Common myeloid progenitor, CD34-positive (primary cell): ENCODE measurements at places on chromosomes 1 and 21.

DNA sequence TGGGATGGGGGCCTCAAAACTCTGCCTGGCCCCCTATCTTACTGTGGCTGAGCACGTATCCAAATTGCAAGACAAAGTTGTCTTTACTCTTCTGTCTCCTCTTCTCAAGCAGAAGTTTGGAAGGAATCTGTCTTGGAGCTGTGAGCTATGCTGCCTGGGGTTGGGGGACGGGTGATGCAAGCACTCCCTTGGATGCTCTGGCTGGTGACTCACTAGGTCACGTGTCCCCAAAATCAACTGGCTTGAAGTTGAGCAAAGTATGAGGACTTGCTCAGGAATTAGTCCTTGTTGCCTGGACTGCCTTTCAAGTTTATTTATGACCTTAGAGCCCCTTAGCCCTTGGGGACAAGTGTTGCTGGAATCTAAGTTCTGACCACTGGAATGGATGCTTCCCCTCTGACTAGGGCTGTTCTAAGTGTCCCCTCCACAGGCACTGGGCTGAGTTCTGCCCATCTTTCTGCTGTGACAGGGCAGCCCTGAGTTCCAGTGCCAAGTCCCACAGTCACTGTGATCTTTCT, 269.5 kb downstream of the HHAT start:
- peak; percentile 92 for DNase-seq

- no peak for DNase-seq
Measured at GRCh38 chr21:36441715-36442114, 38.2 kb downstream of the CLDN14 start.

DNA sequence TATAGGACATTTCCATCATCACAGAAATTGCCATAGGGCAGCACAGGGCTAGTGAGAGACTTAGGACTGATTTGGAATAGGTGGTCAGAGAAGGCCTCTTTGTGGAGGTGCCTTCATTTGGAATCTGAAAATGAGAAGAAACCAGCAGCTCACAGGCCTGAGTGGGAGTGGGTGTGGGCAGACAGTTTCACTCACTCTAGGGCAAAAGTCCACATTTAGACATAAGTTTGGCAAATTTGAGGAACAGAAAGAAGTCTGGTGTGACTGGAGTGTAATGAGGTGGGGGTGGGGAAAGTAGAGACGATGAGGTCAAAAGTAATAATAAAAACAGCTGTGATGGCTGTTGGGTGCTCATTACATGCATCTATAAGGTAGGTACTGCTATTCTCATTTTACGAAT, 22.4 kb upstream of the BCAR3 start:
- no peak for DNase-seq

DNA sequence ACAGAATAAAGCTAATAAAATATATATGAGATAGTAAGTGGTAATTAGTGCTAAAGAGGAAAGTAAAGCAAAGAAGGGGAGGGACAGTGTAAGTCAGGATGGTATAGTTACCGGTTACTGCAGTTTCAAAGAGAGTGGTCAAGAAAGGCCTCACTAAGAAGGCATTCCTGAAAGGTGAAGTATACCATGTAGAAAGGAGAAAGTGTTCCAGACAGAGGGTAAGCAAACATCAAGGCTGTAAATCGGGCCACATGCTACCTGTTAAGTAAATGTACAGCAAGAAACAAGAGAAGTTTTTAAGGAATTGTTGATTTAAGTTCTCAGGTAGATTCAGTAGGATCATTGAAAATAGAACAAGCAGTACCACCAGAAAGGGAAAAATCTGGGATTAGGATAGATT, 9.7 kb downstream of the DESI2 start:
- no peak for DNase-seq

- DNase-seq: no peak
Measured at GRCh38 chr1:236009191-236009590, 55.7 kb downstream of the NID1 start.

GRCh38 chr1:197908716-197909220, 6.3 kb downstream of the C1orf53 start:
- DNase-seq: peak; percentile 54

GRCh38 chr21:39915881-39916280, 48.6 kb downstream of the PCP4 start:
- no peak for DNase-seq

DNA sequence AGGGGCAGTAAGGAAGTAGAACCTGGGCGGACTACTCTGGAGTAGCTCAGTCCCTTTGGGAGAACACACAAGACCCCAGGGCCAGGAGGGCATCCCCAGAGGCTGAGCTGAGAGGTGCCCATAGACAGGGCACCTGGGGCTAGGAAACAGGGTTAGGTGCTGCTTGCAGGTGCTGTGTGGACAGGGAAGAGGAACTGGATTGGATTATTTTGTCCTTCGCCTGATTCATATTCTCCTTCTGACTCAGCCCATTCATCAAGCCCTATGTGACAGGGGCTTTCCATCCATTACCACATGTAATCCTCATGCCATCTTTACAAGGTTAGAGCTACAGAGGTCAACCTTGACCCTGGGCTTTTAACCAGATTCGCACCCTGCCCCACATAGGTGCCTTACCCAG, 183.9 kb downstream of the C1orf94 start:
- DNase-seq: no peak

- DNase-seq: peak; percentile 22
Measured at GRCh38 chr1:171904778-171905450, 63.6 kb downstream of the DNM3 start.

GRCh38 chr1:37481289-37482003, 7.1 kb downstream of the ZC3H12A start:
- DNase-seq: no peak

DNA sequence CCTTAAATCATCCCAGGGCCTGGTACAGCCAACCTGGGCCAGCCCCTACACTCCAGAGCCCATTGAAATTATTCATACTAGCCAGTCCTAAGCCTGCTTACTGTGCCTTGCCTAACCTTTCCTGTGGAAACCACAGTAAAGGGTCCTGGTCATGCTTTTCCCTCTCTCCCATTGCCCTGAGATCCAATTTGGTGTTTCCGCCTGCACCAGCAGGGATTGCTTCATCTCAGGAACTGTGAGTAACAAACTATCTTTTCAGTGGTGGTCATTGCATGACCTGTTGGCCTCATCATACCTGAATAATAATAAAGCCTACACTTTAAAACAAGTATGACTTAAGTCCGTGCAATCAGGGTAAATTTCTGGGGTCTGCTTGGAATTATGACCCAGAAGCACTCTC, 18.7 kb upstream of the GALNT2 start:
- no peak for DNase-seq
